ENCODE measurements at places on chromosomes 1 and 21.
A peak's percentile ranks its signal among the peaks of the same experiment; 100 is the strongest.

DNA sequence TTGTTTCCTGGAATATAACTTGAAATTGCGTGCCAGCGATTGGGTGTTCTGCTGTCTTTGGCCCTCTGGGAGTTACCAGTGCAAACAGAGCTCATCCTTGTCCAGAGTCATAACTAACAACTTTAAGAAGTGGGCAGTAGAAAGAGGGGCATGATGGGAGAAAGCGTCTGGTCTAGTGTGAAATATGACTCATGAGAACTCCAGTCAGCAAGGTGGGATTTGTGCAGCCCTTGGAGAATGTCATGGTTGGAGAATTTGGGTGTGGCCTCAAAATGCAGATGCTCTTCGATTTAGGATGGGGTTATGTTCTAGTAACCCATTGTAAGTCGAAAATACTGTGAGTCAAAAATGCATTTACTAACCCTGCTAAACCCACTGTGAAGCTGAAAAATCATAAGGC, 12.9 kb downstream of the ATP1B1 start:
- no peak overlapping the region for H3K27ac ChIP-seq
- no peaks in the 10 kb centered on the region for H3K4me1 ChIP-seq
- no peak overlapping the region for H3K4me3 ChIP-seq
- H3K27me3 ChIP-seq: no peaks in the 10 kb centered on the region
- DNase-seq: no peak

DNA sequence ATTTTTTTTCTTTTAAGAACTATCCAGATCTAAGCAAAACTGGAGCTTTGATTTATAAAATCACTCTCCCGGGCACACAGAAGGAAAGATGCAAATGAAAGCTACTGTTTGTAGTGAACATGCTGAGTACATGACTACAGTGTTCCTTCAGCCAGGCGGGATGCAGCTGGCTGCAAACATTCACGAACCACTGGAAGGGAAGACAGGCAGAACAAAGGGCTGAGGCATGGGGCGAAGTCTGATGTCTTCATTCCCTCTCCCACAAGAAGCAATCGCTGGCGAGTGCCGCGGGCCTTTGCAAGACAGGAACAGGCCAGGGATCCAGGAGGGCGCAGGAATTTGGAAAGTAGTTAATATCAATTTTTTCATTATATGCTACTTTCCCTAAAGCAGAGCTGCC, 257.9 kb upstream of the AJAP1 start:
- H3K27me3 ChIP-seq: no peaks in the 10 kb centered on the region
- H3K27ac ChIP-seq: no peak overlapping the region
- H3K36me3 ChIP-seq: no peaks in the 10 kb centered on the region
- H3K4me1 ChIP-seq: no peaks in the 10 kb centered on the region

DNA sequence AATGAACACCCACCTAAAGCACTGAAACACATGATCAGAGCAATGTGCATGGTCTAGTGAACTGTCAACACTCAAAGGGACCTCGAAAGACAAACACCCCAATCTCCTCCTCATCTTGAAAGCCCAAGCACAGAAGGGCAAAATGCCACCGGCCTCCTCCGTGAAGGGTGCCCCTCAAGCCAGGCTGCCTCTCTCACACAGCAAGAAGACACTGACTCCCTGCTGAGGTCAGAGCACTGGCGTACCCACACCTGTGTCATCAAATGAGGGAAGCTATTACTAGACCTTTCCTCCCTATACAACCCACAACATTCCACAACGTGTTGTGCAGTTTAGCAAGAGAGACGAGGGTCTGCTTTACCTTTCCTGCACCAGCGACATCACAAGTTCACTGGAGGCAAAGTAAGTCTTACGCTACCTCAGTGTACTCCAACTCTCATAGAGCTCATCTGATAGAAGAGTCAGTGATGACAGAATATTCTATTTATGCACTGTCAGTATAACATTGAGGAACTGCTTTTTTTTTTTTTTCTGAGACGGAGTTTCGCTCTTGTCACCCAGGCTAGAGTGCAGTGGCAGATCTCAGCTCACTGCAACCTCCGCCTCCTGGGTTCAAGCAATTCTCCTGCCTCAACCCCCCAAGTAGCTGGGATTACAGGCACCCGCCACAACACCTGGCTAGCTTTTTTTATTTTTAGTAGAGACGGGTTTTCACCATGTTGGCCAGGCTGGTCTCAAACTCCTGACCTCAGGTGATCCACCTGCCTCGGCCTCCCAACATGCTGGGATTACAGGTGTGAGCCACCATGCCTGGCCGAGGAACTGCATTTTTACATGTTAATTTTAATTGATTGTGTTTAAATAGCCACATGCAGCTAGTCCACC, 3.3 kb downstream of the SH3BP5L start:
- DNase-seq: no peak
- H3K27ac ChIP-seq: no peak overlapping the region
- no peaks in the 10 kb centered on the region for H3K27me3 ChIP-seq

DNA sequence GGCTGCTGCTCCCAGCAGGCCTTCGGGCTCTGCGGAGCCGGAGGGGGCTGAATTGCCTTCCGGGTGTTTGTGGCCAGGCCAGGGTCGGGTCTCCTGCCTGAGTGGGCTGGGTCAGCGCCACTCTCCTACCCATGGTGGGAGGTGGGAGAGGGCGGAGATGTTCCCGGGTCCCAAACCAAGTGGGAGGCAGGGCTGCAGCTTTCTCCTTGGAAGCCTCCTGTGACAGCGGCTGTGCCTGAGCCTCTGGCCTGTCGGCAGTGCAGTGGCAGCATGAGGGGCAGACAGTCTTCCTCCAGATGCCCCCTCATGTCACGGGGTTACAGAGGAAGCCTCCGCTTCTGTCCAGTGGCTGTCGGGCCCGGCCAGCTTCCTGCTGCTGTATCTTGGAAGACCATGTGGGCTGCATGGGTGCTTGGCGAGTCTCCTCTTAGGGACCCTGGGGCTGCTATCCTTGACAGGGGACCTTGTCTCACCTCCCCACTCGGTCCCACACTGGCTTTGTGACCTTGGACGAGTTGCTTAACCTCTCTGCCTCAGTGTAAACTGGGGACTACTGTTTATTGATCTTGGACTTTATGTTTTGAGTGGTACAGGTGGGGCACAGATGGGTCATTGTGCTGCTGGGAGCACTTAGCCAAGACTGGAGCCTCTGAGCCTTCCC, 4.3 kb downstream of the SKI start:
- H3K4me1 ChIP-seq: peaks cover 51% of the 10 kb centered on the region
- peak overlapping the region; percentile 84 for H3K4me3 ChIP-seq
- DNase-seq: no peak

- no peak for DNase-seq
- H3K4me3 ChIP-seq: no peak overlapping the region
- peaks cover 13% of the 10 kb centered on the region for H3K27me3 ChIP-seq
- no peaks in the 10 kb centered on the region for H3K4me1 ChIP-seq
- H3K27ac ChIP-seq: no peak overlapping the region
Measured at GRCh38 chr21:33108228-33108627, 38.3 kb downstream of the OLIG1 start.

GRCh38 chr1:181190364-181191035, 102.0 kb downstream of the IER5 start:
- no peak overlapping the region for H3K27ac ChIP-seq
- no peaks in the 10 kb centered on the region for H3K27me3 ChIP-seq
- H3K4me3 ChIP-seq: no peak overlapping the region
- H3K36me3 ChIP-seq: no peaks in the 10 kb centered on the region

DNA sequence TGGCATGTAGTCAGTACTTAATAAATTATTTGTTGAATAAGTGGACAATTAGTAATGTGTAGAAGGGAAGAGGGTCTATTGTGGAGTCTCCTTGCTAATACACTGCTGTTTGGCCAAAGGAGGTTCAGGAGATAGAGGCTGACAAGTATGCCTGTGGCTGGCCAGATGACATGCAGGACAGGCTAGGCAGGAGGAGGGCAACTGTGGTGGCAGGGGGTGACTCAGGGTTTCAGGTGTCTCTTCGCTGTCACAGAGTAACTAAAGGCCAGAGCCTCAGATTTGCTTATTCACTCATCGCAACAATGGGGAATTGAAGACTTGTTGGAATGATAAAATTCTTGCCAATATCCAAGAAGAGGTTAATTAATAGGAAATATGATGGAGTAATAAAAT, 33.1 kb downstream of the THRAP3 start:
- H3K4me3 ChIP-seq: no peak overlapping the region
- H3K4me1 ChIP-seq: peaks cover 24% of the 10 kb centered on the region
- H3K36me3 ChIP-seq: peaks cover 15% of the 10 kb centered on the region
- no peak overlapping the region for H3K27ac ChIP-seq

GRCh38 chr1:37159102-37159501, 124.8 kb upstream of the GRIK3 start:
- H3K36me3 ChIP-seq: no peaks in the 10 kb centered on the region
- no peak overlapping the region for H3K4me3 ChIP-seq
- no peaks in the 10 kb centered on the region for H3K4me1 ChIP-seq
- H3K27me3 ChIP-seq: no peaks in the 10 kb centered on the region

- H3K27me3 ChIP-seq: no peaks in the 10 kb centered on the region
- H3K4me3 ChIP-seq: no peak overlapping the region
- DNase-seq: no peak
- H3K27ac ChIP-seq: peak overlapping the region; percentile 36
Measured at GRCh38 chr1:198153804-198154203, 3.0 kb upstream of the NEK7 start.

DNA sequence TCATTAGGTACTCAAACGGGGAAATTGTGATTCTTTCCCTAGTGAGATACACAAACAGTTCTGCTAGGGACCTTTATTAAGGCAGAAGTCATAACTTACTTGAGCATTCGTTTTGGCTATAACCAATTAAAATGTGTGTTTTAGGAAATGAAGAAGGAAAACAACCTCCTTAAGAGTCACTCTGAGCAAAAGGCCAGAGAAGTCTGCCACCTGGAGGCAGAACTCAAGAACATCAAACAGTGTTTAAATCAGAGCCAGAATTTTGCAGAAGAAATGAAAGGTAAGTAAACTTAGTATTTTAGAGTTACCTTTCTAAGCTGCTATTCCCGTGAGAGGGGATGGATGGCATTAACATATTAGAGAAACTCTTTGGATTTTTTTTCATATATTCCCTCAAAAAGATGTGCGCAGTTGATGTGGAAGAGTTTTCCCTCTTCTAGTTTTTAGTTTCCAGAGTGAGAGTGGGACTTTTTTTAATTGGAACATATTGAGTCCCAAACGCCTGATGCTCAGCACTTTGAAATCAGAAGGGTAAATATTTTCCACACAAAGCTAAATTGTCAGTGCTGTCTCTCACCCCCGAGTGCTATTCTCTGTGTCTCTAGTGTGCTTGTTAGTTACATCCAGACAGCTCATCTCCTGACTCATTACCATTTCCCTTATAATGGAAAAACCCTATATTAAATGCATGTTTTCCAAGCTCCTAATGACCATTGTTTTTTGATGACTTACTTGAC, 34.9 kb downstream of the CENPF start:
- H3K4me1 ChIP-seq: no peaks in the 10 kb centered on the region
- H3K36me3 ChIP-seq: no peaks in the 10 kb centered on the region
- DNase-seq: no peak
- no peaks in the 10 kb centered on the region for H3K27me3 ChIP-seq
- H3K4me3 ChIP-seq: no peak overlapping the region
- H3K27ac ChIP-seq: no peak overlapping the region
